Natural killer cell treated with Interleukin-12 subunit alpha and Interleukin-12 subunit beta and Interleukin-15 and Interleukin-18, amount 100 ng/mL, for 72 hours (primary cell): ENCODE measurements at places on chromosomes 16 and 17.

- no peaks in the 10 kb centered on the region for H3K27me3 ChIP-seq
- no peak for DNase-seq
- H3K4me1 ChIP-seq = peaks cover 2% of the 10 kb centered on the region
- no peak overlapping the region for H3K27ac ChIP-seq
- H3K4me3 ChIP-seq = no peak overlapping the region
- H3K36me3 ChIP-seq = peaks cover 26% of the 10 kb centered on the region
Observed at GRCh38 chr17:39527220-39527813, 66.0 kb downstream of the CDK12 start.

GRCh38 chr16:84614623-84614967 lies 3.3 kb downstream of the COTL1 start:
- peaks cover 17% of the 10 kb centered on the region for H3K27me3 ChIP-seq
- H3K27ac ChIP-seq = no peak overlapping the region
- H3K4me3 ChIP-seq = peak overlapping the region; percentile 81
- peaks cover 44% of the 10 kb centered on the region for H3K4me1 ChIP-seq
- H3K36me3 ChIP-seq = peaks cover 16% of the 10 kb centered on the region

- H3K27ac ChIP-seq = peak overlapping the region; percentile 98
- no peaks in the 10 kb centered on the region for H3K27me3 ChIP-seq
- peaks cover 29% of the 10 kb centered on the region for H3K36me3 ChIP-seq
- peak overlapping the region; percentile 100 for H3K4me3 ChIP-seq
- peaks cover 76% of the 10 kb centered on the region for H3K4me1 ChIP-seq
Observed at GRCh38 chr17:45311760-45312476, 4.9 kb downstream of the MAP3K14 start.

- no peak for DNase-seq
- H3K4me3 ChIP-seq = no peak overlapping the region
- no peaks in the 10 kb centered on the region for H3K36me3 ChIP-seq
- no peaks in the 10 kb centered on the region for H3K4me1 ChIP-seq
Observed at GRCh38 chr17:74585711-74586110, 6.4 kb downstream of the CD300LD start.

- no peak overlapping the region for H3K27ac ChIP-seq
- H3K4me1 ChIP-seq = peaks cover 4% of the 10 kb centered on the region
- H3K4me3 ChIP-seq = no peak overlapping the region
- no peak for DNase-seq
- H3K36me3 ChIP-seq = peaks cover 7% of the 10 kb centered on the region
Observed at GRCh38 chr17:67335245-67335835, 31.0 kb downstream of the PSMD12 start.
